SIG-M5 (cell line): ENCODE measurements at places on chromosomes 5 and 9.
A peak's percentile ranks its signal among the peaks of the same experiment; 100 is the strongest.

GRCh38 chr9:102087141-102087540 is 348.7 kb upstream of the GRIN3A start:
- DNase-seq: no peak

DNA sequence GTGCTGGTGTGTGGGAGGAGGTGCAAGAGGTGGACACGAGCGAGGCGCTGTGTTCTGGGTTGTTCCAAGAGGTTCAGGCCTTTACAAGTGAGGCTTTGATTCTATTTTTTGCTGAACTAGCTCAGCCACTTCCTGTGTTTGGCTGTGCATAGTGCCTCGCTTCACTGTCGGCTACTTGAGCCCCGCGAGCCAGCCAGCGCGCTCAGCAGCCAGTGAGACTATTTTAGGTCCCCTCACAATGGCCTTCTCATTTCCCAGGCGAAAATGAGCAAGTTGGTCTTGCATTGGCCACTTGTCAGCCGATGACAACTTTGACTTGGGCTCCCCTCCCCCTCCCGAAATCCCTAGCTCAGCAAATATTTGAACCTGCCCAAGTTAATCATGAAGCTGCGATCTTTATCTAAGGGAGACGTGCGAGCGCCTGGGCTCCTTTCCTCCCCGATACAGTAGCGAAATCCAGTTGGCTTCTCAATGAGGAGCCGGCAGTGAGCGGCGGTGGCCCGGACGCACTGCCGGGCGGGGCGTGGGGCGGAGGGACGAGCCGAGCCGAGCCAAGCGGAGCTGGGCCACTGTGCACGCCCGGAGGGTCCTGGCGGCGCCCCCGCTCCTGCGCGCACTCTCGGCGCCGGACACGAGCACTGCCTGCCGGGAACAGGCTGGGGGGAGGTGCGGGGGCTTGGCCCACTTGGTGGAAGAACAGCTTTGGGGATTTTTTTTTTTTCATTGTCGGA is 72.6 kb downstream of the PIK3R1 start:
- no peak for DNase-seq

- DNase-seq: no peak
Observed at GRCh38 chr5:6812800-6813731, 99.8 kb downstream of the TENT4A start.

- no peak for DNase-seq
Observed at GRCh38 chr9:134293611-134294152, 32.6 kb upstream of the RXRA start.

DNA sequence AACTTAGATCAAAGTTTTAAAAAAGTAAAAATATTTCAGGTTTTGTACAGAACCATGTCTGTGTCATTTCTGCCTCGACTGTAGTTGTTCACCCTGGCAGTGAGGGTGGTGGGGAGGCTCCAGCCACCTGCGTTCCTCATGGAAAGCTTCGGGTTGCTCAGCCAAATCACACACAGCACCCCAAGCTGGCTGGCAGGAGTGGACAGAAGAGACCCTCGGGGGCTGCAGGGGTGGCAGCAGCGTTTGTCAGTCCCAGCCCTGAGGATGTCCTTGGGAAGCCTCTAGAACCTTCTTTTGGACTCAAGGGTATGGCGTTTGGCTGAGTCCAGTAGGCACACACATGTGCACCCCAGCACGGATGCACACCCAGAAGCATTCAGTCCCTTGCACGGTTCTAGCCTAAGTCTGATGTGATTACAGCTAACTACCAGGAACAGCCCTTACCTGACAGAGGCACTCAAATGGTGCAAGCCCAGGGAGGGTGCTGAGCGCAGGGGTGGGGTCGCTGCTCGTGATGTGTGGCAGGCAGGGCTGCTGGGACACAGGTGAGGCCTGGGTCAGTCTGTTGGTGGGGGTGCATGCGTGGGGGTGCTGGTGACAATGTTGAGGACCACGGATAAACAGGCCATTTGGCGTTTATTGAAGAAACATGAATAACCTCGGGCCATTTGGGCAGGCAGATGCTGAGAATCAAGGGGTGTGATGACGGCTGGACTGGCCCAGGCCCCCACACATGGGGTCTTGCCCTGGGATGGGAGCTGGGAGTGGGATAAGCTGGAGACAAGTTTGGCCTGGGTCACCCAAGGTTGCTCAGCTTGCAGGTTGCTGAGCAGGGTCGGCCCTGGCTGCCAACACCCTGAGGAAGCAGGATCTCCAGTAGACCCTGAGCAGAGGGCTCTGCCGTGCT is 103.4 kb downstream of the PHF2 start:
- DNase-seq: no peak

DNA sequence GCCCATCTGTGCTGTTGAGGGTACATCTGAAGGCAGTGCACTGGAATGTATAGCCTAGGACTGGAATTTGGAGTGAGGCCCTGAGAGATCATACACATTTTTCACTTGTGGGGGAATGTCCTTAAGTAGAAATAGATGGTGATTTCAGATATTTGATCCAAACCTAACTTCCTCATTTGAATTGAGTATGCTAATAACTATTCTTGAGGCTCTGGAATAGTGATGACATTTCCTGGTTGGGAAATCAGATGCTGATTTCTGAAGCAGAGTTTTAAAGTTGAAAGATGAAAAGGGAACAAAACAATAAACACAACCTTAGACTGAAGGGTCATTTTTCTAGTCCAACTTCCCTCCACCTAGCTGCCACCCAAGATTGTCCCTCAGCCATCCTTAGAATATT is 163.0 kb upstream of the CCDC152 start:
- DNase-seq: no peak

DNA sequence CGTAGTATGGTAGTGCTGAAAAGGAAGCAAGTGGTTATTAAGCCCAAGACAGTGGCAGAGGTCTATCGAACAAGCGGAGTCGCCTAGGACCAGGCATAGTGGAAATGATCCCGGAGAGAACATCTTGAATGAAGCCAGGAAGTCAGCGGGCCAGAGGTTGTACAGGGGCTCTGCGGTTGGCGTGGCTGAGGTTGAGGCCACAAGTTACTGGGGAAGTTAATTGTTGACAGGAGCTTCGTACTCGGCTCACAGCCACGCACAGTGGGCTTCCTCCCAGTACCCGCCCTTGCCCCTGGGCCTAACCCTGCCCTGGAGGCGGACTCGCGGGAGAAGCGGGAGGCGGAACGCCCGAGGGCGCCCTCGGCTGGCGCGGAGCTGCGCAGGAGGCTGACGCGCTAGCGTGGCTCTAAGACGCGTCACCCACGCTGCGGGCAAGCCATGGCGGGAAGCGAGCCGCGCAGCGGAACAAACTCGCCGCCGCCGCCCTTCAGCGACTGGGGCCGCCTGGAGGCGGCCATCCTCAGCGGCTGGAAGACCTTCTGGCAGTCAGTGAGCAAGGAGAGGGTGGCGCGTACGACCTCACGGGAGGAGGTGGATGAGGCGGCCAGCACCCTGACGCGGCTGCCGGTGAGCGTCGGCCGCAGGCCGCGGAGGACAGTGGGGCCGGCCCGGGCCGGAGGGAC is at the start of gene FBXO4:
TSS of gene FBXO4 (plus strand) at position 410 of the 683 bp plus-strand sequence. CDS start at position 439, 29 bp downstream.
- DNase-seq: peak; percentile 29

- no peak for DNase-seq
Observed at GRCh38 chr9:34341659-34342295, 12.4 kb downstream of the NUDT2 start.

- DNase-seq: no peak
Observed at GRCh38 chr9:21674894-21675293, 127.5 kb upstream of the MTAP start.

DNA sequence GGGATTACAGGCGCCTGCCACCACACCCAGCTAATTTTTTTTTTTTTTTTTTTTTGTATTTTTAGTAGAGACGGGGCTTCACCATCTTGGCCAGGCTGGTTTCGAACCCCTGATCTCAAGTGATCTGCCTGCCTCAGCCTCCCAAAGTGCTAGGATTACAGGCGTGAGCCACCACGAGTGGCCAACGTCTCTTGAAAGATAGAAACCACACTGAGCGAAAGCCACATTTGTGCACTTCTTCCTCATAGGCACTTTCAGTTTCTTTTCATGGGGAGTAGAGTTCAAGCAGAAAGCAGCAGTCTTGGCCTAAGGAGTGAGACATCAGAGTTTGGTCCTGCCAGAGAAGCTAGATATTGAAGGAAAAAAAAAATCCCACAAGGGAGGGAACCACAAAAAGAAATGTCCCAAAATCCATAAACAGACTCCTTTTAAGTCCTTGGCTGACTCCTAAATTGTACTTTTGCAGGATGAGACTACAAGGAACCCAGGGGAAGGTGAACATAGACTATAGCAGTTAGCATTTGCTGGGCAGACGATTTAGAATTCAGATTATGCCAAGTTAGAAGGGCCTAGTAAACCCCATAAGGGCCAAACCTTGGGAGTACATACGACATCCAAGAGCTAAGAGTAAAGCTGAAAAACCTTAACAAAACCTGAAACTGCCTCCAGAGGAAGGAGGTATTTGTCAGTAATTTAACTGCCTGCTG is 43.9 kb upstream of the GLIPR2 start:
- DNase-seq: peak; percentile 7

DNA sequence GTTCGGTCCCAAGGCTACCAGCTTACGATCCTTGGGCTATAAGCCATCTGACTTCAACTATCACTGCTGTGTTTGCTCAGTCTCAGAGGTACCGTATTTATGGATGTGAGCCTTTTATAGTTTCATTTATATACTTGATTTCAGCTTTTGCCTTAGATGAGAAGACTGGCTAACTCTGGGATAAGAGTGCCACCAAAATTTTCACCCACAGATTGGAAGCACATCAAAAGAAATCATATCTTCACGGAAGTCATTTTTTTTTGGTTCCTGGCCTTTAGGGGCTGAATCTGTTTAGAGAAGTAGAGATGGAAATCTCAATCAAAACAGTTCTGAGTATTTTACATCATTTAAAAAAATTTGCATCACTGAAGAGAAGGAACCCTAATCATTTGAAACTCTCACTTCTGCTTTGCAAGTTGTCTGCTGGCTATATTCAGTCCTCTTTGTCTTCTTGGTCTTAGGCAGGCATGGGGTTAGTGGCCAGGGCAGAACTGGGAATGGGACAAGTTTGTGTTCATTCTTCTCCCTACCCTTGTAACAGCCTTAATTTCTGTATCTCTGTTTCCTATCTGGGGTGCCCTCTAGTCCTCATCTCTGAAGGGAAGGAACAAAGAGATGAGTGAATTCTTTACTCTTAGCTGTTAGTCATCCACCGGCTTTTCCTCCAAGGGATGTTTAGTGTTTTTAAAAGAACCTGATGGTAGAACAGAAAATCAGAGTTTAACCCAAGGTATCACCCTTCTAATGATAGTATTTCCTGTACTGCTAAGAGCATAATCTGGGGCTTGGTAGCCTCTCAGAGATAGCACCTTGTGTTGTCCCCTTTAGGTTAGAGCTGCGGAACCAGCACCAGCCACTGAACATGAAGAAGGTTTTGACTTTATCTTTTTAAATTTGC is 14.1 kb upstream of the TNFAIP8 start:
- peak; percentile 55 for DNase-seq

- no peak for DNase-seq
Observed at GRCh38 chr5:69209602-69210001, 20.2 kb downstream of the CENPH start.

- DNase-seq: no peak
Observed at GRCh38 chr5:139966856-139967255, 76.2 kb downstream of the NRG2 start.

DNA sequence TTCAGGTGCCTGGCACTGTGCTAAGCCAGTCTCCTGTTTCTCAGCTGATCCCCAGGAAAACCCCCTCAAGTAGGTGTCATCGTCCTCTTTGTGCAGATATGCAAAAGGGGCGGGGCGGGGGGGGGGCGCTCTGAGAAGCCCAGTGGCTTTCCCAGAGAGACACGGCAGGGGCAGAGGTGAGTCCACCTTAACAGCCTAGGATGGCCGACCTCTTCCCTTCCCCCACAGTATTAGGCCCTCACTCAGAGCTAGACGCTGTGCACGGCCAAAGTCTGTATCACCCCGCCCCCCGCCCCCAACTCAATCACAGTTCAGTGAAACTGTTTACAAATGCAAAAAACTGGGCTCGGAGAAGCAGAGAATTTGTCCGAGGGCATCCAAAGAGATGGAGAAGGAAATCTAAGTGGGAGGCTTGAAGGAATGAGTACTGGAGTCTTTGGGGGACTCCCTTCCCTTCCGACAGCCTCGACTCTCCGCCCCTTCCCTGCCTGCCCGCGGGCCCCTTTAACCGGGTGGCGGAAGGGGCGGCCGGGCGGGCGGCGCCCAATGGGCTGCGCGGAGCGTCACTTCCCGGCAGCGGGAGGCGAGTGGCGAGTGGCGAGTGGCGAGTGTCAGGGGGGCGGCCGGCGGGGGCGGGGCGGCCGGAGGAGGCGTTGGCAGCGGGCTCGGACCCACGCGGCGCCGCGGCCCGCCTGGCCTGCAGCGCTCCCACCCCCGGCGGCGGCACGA is at the start of gene ERGIC1:
TSS of gene ERGIC1 (plus strand) at position 566 of the 729 bp plus-strand sequence. CDS start at position 729, 163 bp downstream.
- no peak for DNase-seq

DNA sequence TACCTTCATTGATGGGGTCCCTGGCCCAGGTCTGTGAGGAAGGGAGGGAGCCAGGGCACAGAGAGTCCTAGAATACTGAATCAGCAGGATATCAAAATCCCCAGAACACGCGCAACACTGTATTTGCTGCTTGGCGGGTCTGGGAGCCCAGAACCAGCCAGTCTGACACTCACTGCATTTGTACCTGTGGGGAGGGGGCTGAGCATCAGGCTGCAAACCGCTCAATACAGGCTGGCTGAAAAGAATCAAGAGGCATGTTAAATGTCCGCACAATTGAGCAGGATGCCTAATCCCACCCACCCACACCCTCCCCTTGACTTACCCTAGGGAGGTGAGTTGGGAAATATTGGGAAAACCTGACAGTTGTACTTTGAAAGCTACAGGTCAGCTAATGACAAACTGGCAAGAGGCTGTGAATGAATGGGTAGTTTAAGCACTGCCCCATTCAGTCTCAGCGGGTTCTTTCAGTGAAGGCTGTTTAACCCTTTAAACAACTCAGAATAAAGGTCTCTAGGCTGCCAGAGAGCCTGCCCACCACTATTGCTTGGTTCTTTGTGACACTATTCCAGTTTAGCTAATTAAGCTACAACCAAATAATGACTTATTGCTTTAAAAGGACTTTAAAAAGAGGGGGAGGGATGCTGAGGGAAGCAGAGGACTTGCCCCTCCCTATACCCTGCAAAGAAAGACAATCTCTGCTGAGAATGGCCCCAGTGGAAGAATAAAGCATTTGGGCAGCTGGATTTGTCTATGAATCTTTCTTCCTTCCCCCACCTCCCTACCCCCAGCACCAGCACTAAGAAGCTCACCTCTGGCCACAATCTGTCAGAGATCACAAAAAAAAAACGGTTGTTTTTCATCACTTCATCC is 5.0 kb downstream of the SPRY4 start:
- DNase-seq: no peak

DNA sequence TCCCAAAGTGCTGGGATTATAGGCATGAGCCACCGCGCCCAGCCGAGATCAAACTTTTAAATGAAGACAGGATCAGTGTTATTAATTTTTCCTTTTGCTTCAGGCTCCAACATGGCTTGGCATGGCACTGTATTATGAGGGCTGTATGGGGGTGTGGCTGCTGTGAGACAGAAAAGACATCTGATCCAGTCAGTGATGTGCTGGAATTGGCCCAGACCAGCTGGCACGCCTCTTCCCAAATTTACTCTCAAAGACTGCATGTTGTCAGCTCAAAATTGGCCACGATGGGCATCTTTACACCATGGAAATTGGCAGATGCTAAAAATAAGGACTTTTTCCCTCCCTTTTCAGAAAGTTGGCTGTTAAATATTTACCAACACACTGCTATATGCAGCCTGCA is 12.1 kb upstream of the COL27A1 start:
- no peak for DNase-seq
